ENCODE measurements at places on chromosomes 7 and 10. TPM values are rescaled to one million over a fixed set of nuclear protein-coding genes. Genes with fewer than 3 reads are reported as not detected.

DNA sequence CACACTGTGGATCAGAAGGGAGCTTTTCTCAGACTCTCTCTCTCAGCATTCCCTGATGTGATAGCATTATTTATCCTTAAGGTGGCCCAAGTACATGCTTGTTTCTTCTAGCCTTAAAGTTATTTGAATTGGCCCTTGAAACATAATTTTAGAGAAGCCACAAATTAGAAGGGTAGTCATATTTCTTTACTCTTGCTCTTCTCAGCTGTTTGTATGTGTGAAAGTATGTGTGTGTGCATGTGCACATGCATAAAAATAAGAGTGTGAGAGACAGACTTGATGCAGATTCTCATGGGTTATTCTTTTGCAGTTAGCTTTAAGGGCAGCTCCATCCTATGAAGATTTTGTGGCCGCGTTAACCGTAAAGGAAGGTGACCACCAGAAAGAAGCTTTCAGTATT lies 50.1 kb downstream of the PLEKHA8 start:
- no peak for DNase-seq

- DNase-seq: no peak
Observed at GRCh38 chr10:27626890-27627289, 118.7 kb downstream of the MKX start.

- DNase-seq: no peak
Observed at GRCh38 chr7:120662291-120662690, 195.7 kb downstream of the TSPAN12 start.

DNA sequence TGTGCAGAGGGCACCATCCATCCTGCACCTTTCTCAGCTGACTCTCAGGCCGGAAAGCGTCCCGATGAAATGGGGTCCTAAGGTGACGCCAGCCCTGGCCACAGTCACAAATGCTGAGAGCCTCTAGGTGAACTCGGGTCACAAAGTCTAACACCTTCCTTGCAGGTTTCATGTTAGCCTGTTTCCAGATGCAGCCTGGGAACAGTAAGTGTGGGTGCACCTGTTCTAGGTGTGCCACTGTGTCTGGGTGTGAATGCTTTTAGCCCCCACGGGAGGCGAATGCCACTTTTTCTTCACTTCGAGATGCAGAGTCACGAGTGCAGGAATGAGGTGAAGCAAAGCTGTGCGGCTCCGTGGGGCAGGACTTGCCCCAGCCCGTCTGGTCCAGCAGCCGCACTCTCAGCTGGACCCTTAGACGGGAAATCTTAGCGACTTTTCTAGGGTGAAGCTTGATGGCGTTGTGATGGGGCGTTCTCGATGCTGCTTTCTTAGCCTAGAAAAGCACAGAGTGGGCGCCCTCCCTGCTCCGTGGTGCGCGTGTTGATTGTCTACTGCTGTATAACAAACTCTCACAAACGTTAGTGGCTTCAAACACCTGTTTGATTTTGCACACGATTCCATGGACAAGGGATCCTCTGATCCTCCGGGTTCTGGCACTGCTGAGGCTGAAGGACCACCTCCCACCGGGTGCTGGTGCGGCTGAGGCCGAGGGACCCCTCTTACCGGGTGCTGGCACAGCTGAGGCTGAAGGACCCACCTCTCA lies 13.6 kb upstream of the VIPR2 start:
- no peak for DNase-seq

- no peak for DNase-seq
Observed at GRCh38 chr7:116726149-116726548, 54.2 kb downstream of the MET start.

DNA sequence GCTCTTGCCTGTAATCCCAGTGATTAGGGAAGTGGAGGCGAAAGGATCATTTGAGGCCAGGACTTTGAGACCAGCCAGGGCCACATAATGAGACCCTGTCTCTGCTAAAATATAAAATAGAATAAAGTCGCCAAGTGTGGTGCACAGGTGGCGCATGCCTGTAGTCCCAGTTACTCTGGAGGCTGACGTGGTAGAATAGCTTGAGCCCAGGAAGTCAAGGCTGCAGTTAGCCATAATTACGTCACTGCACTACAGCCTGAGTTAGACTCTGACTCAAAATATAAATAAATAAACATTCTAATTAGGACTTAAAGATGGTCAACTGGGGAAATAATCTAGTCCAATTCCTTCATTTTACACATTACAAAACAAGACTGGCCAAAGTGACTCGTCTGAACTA lies 768 bp downstream of the CHCHD2 start:
- DNase-seq: peak; percentile 64

DNA sequence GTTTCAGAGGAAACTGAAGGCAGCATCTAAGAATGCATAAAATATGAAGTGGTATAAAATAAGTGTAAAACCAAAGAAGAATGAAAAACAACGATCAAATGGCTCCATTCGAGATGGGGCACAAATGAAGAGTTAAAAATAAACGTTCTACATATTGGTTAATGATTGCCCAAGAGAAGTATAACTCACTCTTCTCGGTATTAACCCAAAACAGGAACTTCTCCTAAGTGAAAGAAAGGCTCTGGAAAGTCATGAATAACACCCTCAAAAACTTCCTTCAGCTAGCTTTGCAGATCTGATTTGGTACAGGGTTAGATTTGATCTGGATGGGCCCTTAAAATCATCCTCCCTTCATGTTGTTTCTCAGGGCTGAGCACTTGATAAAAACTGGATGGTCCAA lies 94.3 kb upstream of the ADO start:
- no peak for DNase-seq

DNA sequence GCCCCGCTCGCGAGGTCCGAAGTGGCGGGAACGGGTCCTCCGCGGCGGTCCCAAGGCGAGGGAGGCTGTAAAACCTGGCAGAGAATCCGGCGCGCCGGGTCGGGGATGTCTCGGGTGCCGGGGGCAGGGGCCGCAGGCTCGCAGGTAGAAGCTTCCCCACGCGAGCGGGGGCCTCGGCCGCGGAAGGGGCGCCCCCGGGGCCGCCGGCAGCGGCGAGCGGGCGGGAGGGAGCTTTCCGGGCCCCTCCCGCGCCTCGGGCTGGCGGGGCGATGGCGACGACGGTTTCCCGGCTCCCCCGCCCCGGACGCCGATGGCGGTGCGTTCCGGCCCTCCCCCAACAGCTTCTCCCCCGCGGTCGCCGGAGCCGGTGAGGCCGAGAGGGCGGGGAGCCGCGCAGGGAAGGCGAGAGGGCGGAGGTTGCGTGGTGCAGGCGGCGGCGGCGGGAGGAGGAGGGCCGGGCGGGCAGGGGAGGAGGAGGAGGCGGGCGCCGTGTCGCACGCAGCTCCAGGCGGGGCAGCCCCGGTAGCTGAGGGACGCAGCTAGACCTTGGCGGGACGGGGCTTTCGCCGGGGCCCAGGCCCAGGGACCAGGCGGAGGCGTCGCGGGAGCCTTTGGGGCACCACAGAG lies at the start of gene CUL1:
CUL1 (plus strand) TSS at position 507 of the 627 bp plus-strand sequence. CDS start 31,220 bp downstream, outside the sequence.
- DNase-seq: peak; percentile 79

- DNase-seq: no peak
Observed at GRCh38 chr10:48740988-48741387, 56.3 kb downstream of the WDFY4 start.

DNA sequence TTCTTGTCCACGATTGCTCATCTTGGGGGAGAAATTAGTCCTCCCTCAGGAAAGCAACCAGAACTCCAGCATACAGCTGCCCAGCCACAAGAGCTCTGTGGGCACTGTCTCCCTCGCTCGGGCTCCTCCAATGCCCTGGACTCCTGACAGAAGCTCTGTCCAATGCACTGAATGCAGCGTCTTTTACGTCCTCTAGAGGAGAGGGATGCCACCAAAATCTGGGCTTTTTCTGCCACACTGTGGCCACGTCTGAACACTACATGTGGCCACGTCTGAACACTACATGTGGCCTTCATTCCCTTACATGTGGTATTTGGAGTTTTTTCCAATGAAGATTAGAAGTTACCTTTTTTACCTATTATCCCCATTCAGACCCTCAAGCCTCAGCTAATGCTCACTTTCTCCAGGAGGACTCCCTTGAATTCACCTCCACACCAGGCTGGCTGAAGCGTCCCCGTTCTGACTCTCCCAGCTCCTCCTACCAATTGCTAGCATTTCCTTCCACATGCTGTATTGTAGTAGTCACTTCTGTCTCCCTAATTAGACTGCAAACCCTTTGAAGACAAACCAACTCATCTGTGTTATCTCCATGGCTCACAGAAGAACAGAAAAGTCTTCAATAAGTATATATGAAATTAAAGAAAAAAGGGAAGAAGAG lies 134.3 kb upstream of the PDE1C start:
- DNase-seq: peak; percentile 85

SFTPA1 gene
- not detected for total RNA-seq

MXI1 gene
- 29.1 TPM for total RNA-seq

MOGAT3 gene
- total RNA-seq: not detected

C10orf71 gene
- total RNA-seq: not detected

ZNF735 gene
- not detected for total RNA-seq
